Psoas muscle (tissue), 8 donors: ENCODE measurements at places on chromosomes 2 and 18. TPM values are rescaled to one million over a fixed set of nuclear protein-coding genes. Genes with fewer than 3 reads are reported as not detected.

ADAM23 gene
- polyA plus RNA-seq: 3.0 TPM

CDH19 gene
- polyA plus RNA-seq: 0.24 TPM

CFAP53 gene
- polyA plus RNA-seq: 0.96 TPM

LINC00305 gene
- polyA plus RNA-seq: not detected

CFC1 gene
- not detected for polyA plus RNA-seq

C2orf15 gene
- 0.05 TPM for polyA plus RNA-seq
